ENCODE measurements at places on chromosomes 2 and 18.

DNA sequence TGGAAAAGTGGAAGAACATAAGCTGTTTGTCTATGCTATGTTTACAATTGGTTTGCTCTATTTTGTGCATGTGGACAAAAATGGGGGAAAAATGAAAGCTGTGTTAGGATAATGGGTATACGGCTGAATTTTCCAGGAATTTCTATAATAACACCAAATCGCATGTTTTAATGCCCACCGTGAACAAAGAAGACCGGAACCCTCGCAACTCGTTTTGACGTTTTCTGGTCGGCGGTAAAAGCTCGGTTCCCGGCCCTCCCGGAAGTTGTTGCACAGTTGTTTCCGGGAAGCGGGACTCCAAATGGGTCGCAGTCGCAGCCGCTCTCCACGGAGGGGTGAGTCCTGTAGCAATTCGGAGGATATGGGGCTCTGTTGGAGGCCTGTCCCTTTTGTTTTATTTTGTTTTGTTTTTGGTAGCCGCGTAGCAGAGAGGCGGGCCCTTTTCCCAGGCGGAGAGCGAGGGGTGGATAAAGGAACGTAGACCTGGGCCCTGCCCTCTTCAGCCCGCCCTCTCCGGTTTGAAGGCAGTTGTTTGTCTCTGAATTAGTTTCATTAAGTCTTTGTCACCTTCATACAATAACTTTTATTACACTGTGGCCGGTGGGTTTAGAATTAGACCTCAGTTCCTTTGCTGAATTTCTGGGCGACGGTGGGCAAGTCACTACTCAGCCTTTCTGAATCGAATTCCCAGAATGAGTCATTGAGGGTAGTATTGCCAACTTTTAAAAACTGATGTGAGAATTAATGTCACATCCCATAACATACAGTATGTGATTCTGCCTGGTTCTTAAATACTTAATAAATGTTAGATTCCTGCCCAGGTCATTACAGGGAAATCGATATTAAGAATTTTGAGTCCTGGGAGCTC lies at the start of gene SNRNP27:
SNRNP27 (plus strand) TSS at position 273 of the 868 bp plus-strand sequence; CDS start at position 302, 29 bp downstream.
- peak; percentile 85 for DNase-seq

- no peak for DNase-seq
Measured at GRCh38 chr2:223102450-223102849, 50.5 kb downstream of the KCNE4 start.

DNA sequence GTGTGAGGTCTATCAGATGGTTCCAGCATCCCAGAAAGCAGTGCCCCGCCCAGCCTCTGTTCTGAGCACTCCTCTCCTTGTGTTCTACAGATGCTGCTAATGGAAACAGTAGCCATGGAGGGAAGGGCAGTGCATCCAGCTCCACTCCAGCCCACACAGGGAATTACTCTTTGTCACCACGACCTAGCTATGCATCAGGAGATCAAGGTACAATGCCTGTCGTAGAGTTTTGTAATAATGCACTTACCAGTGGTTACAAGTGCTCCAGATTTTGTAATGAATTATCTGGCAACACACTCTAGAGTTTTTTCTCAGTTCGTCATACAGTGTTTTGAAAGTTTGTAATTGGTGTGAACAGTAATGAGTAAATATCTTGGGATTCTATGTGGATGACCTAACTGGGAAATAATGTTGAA lies 161.1 kb downstream of the ESCO1 start:
- DNase-seq: peak; percentile 90

DNA sequence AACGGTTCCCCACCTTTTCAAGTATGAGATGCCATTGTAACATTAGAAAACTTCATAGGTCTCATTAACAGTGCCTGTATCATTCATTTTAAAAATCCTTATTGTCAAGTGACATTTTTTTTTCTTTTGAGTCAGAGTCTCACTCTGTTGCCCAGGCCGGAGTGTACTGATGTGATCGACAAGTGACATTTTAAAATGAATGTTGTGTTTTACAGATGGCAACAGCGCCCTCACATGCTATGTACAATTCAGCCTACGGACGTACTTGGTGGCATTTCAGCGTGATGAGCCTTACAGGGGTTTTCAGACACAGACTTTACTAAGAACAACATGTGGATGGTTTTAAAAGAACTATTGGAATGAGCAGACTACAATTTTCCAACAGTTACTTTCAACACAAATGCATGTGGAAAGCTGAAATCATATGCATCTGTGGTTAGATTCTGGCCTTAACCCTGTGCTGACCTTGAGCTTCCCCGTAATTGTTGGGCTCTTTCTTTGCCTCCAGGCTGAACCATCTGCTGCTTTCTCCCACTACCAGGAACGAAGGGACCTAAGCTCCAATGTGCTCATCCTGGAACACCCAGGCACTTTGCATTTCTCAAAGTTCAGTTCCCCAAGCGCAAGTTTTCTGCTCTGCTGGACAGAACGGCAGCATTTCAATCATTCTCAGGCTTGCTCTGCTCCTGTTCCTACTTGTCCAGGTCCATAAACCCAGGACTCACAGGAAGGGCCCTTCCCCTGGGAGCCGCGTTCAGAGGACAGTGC lies 119.9 kb upstream of the NDUFV2 start:
- peak; percentile 85 for DNase-seq

All from fibroblast of skin of right biceps (primary cell).